Stimulated activated CD8-positive, alpha-beta memory T cell treated with anti-CD3 and anti-CD28 coated beads, Interleukin-7, amount 100 ng/mL, for 24 hours (primary cell): ENCODE measurements at places on chromosomes 1 and 21.

- no peak for DNase-seq
These were observed 21.9 kb downstream of the DPYD start for GRCh38 chr1:97898948-97899347.

GRCh38 chr1:173405834-173406233 is 71.3 kb upstream of the PRDX6 start:
- DNase-seq: no peak

GRCh38 chr1:67947114-67947513 is 103.3 kb downstream of the DIRAS3 start:
- no peak for DNase-seq

DNA sequence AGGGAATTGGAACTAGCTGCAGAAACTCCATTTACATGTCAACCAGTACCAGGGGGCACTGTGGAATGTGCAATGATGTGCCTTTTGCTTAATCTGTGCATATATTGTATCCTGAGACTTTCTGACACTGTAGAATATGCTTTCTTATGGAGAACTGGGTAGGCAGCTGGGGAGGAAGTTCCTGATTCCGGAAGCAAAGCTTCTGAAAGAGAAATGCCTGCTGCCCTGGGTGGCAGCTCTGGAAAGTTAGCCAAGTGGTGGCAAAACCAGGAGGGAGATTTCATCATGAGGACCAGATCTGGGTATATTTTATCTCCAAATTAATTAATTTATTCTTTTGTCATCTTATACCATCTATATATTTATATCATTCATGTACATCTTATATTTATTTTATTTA is 116.7 kb downstream of the XCL2 start:
- DNase-seq: no peak

GRCh38 chr21:32382108-32382644 is 10.6 kb downstream of the URB1 start:
- no peak for DNase-seq

GRCh38 chr1:245549996-245550719 is 395.4 kb downstream of the KIF26B start:
- DNase-seq: no peak

DNA sequence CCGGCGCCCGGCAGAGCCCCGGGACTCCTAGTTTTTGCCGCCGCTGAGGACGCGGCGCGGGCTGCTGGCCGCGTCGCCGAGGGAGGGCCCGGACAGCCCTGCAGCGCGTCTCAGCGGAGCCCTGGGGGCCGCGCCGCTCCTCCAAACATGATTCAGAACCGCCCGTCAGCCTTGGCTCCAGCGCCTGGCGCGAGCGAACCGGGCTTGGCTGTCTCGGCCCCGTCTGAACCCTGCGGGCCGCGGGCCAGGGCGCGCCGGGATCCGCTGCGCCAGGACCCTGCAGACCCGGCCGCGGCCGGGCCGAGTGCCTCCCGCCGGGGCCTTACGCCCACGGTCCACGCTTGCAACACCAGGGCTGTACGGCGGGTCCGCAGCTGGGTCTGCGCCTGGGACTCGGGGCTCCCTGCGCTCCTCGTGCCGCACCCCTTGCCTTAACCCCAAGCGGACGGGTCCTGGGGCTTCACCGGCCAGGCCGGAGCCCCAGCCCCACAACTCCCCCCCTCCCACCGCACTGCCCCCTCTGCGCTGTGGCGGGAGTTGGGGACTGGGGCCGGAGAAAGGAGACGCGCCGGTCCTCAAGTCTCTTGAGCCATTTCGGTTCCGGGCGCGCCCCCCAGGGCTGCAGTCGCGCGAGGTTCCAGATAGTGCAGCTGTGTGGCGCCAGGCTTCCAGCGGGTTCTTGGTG is 48.4 kb upstream of the CD34 start:
- no peak for DNase-seq

GRCh38 chr1:41504114-41505035 is 19.9 kb upstream of the EDN2 start:
- no peak for DNase-seq

DNA sequence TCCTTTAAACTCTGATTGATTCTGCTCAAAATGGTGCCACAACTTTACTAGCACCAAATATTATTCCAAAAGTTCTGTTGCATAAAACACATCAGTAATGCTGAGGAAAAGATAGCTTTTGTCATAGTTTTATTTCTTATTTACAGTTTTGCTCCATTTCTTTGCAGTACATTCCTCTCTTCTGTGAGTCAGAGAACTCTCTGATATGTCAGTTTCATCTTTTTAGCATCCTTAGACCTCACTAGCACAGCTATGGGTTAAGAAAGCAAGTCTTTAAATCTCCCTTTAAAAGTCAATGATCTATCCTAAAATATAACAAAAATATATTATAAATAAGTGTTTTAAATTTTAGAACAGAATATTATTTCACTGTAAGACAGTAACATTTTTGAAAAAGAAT is 356.6 kb upstream of the SNX7 start:
- no peak for DNase-seq

DNA sequence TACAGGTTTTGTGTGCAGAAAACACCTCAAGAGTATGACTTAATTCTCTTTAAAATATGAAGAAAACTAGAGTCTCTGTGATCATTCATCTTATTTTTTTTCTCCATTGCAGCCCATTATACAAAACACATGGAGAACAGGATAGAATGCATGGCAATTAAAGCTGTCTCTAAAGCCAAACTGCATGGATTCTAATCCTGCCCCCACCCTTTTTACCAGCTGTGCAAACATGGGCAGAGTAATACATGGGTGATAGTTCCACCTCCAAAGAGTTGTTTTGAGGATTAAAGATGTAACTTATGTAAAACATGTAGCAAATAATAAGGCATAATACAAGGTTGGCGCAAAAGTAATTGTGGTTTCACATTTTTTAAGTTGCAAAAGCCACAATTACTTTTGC is 114.4 kb downstream of the CLEC20A start:
- DNase-seq: no peak
